EL (cell line): ENCODE measurements at places on chromosomes 12 and 14.

DNA sequence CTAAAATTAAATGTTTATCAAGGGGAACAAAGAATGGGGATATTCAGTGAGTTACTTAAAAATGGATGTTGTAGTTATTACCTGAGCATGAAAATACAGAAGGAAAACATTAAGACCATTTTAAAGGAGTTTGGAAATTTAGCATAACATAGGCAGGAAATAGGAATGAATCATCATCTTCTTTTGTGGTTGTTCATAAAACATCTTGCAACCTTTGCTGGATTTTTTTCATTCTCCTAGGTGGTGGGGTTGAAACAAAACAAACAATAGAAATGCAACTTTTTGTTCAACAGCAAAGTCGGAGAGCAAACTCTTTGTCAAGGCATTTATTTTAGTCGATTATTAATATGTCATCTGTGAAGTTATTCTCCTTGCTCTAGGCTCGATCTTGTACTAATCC lies 275.1 kb downstream of the IPO8 start:
- peak; percentile 12 for DNase-seq

DNA sequence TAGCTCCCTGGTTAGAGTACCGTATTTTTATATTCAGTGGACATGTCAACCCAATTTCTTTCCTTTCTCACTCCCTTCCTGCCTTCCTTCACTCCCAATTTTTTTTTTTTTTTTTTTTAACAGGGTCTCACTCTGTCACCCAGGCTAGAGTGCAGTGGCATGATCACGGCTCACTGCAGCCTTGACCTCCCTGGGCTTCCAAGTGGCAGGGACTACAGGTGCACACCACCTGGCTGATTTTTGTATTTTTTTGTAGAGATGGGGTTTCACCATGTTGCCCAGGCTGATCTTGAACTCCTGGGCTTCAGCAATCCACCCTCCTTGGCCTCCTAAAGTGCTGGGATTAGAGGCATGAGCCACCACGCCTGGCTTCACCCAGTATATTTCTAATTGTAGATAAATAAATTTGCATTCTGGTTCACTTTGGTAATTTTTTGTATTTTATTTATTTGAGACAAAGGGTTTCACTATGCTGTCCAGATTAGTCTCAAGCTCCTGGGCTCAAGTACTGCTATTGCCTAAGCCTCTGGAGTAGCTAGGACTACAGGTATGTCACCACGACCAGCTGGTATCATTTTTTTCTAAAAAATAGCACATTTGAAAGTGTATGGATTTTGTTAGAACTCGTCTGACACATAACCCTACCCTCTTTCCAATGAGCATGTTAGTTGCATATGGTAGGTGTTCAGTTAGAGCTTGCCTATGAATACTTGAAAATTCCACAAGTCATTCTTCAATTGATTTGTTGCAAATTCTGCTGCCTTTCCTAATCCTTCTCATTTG lies 15.7 kb downstream of the SLC38A2 start:
- no peak for DNase-seq

DNA sequence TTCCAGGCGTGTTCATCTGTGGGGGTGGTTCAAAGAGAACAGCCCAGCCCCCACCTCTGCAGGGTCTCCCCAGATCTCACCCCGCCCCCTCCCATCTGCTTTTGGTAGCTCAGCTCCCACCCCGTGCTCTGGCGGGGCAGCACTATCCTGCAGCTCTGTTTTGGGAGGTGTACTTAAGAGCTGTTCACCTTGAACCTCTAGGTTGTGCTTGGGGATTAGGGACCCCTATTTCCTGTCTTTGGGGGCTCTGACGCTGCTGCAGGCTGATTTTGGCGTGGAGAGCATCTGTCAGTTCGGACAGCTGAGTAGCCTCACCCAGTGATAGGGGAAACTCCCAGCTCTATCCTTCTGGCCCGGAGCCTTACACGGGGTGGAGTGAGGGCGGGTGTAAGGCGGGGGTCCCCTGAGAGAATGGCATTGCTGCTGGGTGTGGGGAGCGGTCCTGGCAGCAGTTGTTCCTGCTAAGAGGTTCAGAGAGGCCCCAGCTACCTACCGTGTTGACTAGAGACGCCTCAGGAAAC lies 765 bp downstream of the TMEM120B start:
- DNase-seq, result no peak

DNA sequence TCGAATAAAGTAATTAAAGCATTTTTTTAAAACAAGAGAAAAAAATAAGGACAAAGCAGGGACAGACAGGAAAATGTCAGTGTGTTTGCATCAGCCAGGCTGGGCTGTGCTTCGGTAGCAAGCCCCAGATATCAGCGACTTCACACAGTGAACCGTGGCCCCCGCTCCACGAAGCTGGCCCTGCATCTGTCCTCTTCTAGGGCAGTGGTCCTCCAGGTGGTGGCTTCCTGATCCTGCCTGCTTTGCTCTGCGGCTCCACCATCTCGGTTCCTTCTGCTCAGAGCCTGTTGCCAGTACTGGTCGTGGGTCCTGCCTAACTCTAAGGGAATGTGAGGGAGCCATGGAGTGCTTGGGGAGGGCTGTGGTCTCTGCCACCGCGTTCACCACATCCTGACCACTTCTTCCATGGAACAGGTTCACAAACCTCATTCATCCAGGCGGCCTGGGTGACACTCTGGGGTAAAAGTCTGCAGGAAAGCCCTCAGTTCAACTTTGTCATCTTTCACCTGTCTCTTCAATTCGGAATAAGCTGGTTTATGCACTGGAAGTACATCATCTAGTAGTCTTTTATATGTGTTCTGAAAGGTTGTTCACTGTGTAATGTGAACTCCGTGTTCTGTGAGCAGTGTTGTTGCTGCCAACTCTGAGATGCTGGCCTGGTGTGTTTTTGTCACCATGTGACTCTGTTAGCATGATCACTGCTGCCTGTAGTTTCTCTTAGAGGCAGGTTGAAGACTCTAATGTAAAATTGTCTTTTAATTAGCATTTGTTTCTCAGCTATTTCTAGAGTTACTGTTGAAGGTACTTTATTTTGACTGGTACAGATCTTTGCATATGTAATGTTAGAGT lies 47.9 kb downstream of the ANKRD9 start:
- no peak for DNase-seq

DNA sequence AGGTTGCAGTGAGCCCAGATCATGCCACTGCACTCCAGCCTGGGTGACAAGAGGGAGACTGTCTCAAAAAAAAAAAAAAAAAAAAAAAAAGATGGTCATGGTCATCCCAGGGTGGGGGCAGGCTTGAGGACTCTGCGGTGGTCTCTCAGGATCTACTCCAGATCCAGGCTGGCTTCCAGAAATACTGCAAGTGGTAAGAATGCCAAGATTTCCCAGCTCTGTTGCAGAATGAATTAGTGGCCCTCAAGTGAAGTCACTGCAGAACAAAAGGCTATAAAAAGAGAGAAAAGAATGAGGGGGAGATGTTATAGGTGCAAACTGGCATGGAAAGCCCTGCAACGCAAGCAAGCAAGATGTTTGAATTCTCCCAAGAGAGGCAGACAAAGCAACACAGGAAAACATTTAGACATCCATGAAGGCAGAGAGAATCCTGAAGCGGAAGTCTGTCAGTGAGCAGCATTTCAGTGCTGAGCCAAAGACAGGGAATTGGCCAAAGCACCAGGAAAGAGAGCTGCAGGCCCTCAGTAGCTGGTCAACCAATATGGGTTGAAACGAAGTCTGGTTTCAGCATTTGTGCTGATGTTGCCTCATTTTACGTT lies 31.9 kb upstream of the ETFBKMT start:
- no peak for DNase-seq

DNA sequence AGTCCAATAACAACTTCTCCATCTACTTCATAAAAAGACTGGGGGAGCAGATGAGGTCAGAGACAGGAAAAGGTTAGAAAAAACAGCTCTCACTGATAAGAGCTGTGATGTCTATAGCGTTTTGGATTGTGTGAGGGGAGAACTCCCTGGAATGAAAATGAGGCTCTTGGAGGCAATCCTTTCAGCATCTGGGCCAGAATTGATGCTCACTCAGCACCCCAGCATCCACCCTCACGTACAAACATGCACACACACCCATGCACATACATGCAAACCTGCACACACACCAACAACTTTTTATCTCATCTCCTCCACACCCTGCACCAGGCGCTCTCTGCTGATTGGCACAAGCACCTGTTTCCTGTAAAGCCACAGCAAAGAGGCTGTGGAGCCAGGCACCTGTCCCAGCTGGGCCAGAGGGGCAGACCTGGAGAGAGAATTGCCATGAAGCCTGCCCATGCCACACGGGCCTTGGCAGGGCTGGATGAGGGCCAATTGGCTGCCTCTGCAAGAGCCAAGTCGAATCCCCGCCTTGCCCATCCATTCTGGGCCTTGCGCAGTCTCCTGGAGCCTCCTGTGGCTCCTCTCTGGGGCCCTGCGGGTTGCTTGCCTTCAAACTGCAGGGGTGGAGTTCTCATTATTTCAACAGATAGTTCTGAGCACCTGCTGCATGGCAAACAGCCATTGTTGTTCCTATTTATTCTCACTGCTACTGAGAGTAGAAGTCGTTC lies 53.1 kb downstream of the SYNE3 start:
- no peak for DNase-seq

GRCh38 chr12:72270961-72271360 lies 1.2 kb upstream of the TRHDE start:
- DNase-seq, result peak; percentile 21

DNA sequence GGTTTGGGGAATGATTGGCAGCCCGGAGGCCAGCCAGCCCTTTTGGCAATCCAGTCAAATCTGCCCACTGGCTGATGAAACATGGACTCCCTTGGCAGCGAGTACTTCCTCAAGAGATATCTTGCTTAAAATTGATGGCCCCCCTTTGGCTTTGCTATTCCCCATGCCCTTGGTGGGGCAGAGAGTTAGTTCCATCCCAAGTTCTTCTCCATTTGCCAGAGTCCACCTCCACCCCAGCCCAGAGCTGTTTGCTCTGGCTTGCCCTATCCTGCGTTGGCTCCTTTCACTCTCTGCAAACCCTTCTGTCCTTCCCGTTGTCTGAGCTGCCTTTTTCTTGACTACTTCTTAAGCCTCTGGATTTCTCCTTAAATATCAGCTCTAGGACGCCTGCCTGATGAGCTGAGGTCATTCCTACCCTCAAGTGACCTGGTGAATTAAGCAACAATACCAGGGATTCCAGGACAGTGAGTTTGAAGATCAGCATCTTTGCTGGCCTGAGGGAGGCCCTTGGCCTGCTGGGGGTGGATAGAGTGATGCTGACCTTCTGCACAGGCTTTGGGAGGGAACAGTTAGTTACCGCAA lies 212.0 kb downstream of the CACNA1C start:
- DNase-seq, result peak; percentile 99

- no peak for DNase-seq
Observed at GRCh38 chr12:130994821-130995375, 41.2 kb downstream of the ADGRD1 start.

DNA sequence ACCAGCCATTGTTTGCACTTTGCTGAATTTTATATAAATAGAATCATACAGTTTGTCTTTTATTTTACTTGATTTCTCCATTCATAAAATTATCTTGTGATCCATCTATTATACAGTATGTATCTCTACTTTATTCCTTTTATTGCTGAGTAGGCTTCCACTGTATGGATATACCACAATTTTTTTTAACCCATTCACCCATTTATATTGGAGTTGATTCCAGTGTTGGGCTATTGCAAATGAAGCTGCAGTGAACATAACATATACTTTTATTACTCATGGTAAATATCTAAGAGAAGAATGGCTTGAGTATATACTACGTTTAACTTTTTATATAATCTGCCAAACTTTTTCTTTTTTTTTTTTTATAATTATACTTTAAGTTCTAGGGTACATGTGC lies 463.6 kb downstream of the ETNK1 start:
- DNase-seq, result no peak

GRCh38 chr14:56659964-56660551 lies 80.5 kb downstream of the TMEM260 start:
- DNase-seq, result peak; percentile 32

GRCh38 chr14:85528080-85528896 lies 1.7 kb upstream of the FLRT2 start:
- peak; percentile 84 for DNase-seq

GRCh38 chr12:47834199-47834903 lies 14.6 kb upstream of the HDAC7 start:
- DNase-seq, result no peak

DNA sequence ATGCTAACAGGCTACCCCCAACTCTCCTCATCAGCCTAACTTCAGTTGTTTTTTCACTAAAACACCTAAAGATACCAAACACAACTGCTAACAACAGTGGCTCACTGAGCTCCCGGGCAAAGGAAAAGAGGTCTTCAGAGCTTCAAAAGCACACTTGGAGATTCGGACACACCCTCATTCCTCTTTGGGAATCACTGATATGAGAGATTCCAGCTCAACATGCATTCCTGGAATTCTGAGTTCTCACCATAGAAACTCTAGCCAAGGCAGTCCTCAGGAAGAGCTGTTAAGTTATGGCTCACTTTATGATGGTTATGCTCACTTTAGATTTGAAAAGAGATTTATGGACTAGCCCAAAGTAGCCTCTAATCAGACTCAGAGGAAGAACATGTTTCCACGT lies 40.1 kb downstream of the STXBP6 start:
- peak; percentile 89 for DNase-seq

DNA sequence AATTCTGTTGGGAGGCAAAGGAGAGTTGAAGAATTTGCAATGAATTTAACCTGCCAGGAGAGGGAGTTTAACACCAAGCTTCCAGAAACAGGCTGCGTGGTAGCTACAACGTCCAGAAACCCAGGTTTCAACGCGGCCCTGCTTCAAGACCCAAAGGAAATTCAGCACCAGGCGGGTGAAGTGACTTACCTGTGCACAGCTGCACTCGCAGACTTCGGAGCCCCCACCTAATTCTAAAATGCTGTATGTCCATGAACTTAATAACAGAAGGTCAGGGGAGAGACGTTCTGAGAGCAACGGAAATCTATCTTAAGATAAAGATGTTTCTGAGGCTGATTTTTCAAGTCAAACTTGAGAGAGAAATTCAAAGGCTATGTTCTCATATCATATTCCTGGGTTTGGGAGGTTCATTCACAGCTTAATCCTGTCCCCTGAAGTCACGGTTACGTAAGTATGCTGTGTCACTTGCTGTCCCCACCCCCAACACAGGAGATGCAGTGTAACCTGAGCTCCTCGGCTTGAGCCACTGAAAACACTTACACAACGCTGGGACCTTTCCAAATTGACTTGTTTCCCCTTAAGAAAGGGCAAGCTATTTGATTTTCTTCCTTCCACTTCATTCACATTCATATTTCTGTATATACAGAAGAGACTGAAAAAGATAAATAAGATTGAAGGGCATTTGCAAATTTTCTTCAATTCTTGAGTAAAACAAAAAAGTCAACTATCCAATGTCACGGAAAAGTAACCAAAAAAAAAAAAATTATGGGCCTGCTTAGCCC lies 22.7 kb downstream of the CLIP1 start:
- DNase-seq, result peak; percentile 84

DNA sequence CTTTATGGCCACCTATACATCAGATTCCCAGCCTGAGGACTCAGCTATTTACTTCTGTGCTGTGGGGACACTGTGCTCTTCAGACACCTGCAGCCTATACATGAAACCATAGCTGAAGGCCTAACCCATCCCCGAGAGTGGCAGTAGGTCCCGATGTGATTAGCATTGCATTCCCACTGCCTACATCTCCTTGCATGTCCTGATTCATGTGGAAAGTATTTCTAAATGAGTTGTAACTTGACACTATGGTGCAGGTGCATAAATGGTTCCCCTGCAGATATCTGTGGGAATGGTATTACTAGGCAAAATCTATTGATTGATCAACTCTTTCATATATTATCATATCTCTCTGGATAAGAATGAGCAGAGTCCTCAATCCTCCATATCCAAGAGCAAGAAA lies 433.5 kb downstream of the DAD1 start:
- no peak for DNase-seq
